ENCODE measurements at places on chromosomes 2 and 18.

DNA sequence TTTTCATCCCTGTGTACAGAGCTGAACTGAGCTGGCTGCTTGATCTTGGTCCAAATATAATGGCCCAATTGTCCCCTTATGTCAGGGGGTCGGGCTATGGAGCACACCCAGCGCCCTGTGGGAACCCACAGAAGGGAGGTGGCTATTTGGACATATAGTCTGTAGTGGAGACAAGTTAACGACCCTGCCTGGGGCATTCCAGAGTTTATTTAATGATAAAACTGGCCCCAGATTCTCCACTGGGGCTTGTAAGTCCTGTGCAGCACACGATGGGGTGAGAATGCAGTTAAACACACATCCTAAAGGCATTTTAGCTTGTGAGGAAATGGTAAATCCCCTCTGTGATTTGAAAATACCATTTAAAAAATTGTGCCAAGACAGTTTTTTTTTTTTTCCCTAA is 72.9 kb downstream of the QPCT start:
- DNase-seq: no peak

- no peak for DNase-seq
These were observed 25.0 kb upstream of the PPM1B start for GRCh38 chr2:44143701-44144100.

DNA sequence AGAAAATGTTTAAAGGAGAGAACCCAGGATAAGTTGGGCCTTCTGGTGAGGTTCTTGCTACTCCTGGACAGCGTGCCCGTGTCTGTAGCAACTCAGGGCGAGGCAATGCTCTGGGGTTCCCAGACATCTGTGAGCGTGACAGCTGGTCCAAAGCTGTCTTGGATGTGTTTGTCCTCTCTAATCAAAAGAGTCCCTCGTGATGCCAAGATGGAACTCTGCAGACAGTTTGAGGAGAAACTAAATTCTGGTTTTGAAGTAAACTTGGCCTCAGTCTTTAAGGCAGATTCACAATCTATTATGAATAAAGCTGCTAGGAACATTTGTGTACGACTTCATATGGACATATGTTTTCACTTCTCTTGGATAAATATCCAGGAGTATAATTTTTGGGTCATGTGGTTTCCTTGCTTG is 47.3 kb downstream of the TMEM17 start:
- DNase-seq: no peak

DNA sequence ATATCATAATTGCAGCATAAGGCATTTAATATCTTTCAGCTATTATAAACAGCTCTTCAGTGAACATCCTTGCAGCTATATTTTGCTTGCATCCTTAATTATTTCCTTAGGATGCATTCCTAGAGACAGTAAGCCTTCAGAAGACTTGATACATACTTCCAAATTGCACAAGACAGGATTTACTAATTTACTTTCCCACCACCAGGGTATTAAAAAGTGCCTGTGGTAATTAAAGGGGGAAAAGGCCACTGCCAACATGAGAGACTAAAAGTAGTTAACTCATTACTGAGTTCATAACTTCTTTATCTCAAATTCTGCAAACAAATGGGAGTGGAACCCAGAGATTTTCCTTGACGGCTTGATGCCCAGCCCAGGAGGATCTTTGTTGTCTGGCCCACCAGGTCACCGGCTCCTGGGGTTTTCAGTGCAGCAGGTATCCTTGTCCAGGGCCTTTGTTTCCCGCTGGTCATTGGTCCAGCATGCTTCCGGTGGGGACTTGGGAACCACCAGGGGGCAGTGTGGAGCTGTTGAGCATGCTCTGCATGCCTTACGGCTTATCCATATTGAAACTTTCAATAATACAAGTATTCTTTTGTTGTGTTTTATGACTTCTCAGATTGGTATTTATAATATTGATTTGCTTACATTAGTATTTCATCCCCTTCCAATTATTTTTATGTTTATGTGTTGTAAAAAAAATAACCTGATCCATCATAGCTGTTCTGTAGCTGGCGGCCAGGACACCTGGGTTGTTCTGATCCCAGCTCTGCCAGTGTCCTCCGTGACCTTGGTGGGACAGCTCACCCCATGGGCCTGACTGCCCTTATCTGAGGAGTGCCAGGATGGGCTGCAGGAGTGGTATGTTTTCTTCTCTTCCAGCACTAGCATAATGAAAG is 61.4 kb downstream of the TGOLN2 start:
- DNase-seq: peak; percentile 92

DNA sequence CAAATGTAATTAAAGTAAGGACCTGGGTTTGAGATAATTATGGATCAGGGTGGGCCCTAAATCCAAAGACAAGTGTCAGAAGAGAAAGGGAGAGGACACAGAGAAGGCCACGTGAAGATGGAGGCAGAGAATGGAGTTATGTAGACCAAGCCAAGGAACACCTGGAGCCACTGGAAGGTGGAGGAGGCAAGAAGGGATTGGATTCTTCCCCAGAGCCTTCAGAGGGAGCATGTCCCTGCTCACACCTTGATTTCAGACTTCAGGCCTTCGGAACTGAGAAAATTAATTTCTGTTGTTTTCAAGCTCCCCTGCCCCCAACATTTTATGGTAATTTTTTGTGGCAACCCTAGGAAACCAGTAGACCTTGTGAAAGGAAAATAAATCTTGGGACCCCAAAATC is 19.6 kb downstream of the CAPN14 start:
- DNase-seq: no peak

DNA sequence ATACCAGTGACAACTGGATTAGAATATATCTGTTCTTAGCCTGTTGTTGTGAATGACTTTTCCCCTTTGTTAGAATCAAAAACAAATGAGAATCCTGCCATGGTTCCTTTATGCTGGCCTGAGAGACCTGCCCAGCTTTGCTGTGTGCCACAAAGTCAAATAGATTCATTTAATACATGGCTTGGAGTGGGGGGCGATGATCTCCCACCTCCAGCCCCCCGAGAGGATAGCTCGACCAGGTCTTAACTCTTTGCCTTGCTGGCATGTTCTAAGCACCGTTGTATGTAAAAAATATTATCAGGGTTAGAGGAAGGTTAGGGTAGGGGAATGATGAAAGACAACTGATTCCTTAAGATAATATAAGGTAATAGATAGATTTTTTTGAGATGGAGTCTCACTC is 22.2 kb upstream of the DGKD start:
- no peak for DNase-seq

- DNase-seq: no peak
These were observed 119.2 kb upstream of the ACVR1C start for GRCh38 chr2:157747695-157748370.

DNA sequence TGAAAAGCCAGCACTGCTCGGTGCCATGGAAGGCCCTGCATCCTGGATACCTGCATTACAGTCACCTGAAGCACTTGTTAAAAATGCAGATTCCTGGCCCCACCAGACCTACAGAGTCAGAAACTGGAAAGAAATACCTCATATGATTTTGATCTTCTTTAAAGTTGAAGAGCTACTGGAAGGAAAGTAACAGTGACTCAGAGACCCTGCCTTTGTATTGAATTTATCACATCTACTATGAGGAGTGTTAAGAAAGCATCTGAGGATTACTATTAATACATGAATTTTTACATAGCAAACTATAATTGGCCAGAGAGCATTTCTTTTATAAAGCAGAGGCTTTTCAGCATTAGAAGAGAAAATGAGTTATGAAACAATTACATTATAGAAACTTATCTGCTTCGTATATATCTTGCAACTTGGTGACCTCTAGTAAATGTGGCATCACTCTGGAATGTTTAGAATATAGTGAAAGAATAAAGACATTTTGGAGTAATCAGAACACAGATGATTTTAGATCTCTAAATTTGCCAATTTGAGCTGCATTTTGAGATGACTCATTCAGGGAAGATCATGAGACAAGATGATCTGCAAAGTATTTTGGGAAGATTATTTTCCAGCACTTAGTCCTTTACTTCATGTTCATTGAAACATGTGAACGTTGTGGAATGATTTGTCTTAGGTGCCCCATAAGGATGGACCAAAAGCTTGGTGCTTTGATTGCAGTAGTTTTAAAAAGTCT is 12.2 kb downstream of the PTPRM start:
- DNase-seq: no peak
